ENCODE measurements at places on chromosomes 12 and 14.

- no peak for DNase-seq
Measured at GRCh38 chr12:110371408-110372055, 32.0 kb downstream of the ANAPC7 start.

DNA sequence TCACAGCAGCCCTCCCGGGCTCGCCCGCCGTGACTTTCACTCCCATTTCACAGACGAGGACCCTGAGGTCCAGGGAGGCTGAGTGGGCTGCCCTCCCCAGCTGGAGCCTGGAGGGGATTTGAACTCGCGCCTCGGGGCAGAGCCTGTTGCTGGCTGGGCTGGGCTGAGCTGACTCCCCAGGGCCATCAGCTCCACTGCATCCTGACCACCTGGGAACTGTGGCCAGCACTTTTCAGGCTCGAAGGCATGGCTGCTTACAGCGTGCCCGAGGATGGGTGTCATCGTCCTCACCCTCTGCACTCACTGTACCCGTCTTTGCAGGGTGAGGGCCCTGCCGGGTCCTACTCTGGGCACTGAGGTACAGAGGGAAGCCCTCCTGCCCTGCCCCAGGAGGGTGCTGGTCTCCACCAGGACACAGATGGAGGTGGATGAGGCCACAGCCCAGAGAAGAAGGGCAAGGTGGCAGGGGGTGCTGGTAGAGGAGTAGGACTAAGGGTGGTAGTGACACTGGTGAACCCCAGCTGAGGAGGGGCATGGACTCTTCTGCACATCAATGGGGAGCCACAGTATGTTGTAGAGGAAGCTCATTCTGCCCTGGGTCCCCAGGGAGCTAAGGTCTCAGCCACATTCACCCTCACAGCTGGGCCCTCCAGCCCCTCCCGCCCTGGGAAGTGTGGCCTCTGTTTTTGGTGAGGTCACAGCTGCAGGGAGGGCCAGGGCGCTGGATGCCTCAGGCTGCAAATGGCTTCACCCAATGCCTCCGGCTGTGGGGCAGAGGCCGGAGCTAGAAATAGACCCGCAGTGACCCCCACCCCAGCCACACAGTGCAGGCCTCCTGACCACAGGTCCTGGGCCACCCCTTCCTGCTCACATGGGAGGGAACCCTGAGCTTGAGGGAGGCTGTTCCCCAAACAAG lies 365.1 kb upstream of the SFSWAP start:
- no peak for DNase-seq

- DNase-seq, result no peak
Measured at GRCh38 chr12:28699029-28699428, 450.0 kb upstream of the FAR2 start.

GRCh38 chr14:101010293-101010692 lies 106.8 kb upstream of the RTL1 start:
- no peak for DNase-seq

DNA sequence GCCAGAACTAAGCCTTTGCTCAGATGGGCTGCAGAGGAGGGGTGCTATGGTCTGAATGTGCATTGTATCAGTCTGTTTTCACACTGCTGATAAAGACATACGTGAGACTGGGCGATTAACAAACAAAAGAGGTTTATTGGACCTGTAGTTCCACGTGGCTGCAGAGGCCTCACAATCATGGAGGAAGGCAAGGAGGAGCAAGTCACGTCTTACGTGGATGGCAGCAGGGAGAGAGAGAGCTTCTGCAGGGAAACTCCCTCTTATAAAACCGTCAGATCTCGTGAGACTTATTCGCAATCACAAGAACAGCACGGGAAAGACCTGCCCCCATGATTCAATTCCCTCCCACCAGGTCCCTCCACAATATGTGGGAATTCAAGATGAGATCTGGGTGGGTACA lies 3.8 kb upstream of the BRF1 start:
- no peak for DNase-seq

- no peak for DNase-seq
Measured at GRCh38 chr12:31651893-31652521, 7.5 kb upstream of the ETFBKMT start.

DNA sequence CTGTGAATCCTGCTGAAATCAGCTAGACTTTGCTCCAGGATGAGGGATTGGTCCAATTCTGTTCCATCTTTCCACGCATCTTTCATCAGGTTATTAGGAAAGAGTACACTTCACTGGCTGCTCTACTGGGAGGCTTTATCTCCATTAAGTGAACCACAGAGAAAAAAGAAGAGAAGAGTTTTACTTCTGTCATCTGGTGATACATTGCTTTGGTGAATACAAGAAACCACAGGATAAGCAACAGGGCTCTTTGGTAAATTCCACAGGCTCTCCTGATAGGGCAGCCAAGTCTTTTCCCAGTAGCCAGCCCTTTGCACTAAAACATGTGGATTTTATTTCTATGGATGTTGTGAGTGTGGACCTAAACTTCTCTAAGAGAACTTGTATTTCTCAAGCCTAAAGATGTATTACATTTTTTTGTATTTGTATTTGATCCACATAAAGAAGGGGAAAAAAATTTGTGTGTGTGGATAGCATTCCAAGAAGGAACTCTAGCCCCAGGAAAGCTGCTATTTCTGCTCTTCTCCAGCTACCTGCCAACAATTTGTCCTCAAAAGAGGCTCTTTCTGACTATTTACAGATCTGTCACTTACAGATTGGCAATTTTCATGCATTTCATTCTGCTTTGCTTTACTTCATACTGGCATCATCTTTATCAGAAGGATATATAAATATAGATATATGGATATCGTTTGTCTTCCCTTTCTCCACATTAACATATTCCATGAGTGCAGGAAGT lies 1117.6 kb upstream of the TMEM132C start:
- no peak for DNase-seq

DNA sequence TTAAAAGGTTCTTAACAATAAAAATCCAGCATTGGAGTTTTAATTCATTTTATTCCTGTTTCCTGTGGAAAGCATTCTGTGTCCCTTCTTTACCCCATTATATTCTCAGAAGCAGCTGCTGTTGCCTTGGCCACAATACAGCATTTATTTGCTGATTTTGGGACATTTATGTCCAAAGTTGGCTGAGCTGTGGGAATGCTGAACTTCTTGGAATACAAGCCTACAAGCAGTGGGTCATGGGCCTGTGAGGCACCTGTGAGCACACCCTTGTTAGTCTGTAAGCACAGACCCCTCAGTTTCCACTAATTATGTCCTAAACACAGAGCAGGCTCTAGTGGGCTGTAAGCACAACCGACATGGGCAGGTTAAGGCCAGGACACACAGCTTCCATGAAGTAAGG lies 122.2 kb upstream of the IGF1 start:
- no peak for DNase-seq

GRCh38 chr12:52434081-52434733 lies at the start of gene KRT75:
TSS of gene KRT75 (minus strand) at chr12:52434371. CDS start at chr12:52434304, 67 bp downstream.
- DNase-seq, result no peak

GRCh38 chr14:80602946-80603345 lies 338.6 kb downstream of the CEP128 start:
- peak; percentile 43 for DNase-seq

GRCh38 chr14:72613231-72613974 lies 280.5 kb downstream of the DPF3 start:
- DNase-seq, result no peak

GRCh38 chr14:69319911-69320310 lies 60.0 kb downstream of the GALNT16 start:
- DNase-seq, result no peak

DNA sequence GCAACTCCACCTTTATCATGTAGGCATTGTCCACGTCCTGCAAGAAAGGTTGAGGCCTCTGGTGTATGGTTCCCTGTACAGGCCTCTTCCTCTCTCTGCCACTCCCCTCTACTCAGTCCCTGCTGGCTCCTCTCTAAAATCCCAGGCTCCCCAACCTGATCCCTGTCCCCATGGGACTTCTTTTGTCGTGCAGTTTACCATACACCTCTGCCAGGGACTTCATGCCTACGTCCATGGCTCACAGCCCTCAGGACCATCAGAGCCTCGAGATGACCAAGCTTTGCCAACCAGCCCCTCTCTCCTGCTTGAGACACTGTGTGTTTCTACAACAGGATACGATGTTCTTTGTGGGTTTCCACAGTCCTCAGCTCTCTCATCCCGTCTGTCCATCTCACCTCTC lies 2.9 kb downstream of the KRT2 start:
- DNase-seq, result no peak

DNA sequence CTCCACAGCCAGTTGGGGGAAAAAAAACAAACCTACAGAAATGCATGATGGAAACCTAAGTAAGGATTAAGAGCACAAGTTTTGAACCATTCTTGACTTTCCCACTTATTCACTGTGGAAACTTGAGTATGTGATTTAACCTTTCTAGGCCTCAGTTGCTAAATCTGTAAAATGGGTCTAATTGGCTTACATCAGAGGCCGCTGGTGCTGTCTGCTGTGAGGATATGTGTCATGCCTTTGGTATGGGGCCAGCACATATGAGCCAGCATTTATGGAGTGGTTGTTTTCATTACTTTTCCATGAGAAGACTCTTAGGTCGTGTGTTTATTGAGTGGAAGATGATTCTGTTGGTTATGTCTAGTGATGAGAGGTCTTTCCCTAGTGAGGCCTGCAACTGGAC lies 102.4 kb downstream of the ESR2 start:
- DNase-seq, result no peak

- no peak for DNase-seq
Measured at GRCh38 chr12:89789862-89790261, 81.2 kb upstream of the ATP2B1 start.

GRCh38 chr14:35285168-35286002 lies 6.8 kb upstream of the PSMA6 start:
- no peak for DNase-seq

- DNase-seq, result no peak
Measured at GRCh38 chr12:127898616-127899015, 368.4 kb upstream of the TMEM132C start.

DNA sequence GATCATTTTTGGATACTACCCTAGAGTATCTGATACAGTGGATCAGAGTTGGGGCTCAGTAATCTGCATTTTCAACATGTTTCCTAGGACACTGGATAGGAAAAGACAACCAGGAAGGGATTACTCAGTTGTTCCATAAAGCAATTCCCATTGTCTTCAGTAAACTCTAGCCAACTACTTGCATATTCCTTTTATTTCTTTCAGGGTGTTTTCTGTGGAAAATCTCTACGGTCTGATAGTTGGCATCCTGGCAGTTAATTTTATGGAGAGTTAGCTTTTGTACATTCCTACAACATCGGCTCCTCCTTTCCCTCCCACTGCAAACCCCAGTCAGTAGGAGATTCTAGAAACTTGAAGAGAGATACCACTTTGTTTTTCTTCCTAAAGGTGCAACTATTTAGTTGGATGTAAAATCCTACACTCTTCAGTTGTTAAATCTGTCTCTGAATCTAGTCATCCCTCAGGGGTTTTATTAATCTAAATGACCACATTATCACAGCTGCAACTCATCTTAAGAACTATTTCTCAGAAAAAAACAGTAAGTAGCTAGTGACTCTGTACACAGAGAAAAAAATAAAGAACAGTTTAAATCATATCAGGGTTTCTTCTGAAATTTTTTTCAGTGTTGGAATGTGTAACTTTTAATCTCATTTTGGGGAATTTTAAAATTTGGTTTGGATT lies 103.9 kb downstream of the PDE3A start:
- DNase-seq, result no peak

GRCh38 chr12:34219046-34219770 lies 196.9 kb downstream of the ALG10 start:
- no peak for DNase-seq

GRCh38 chr12:132063491-132063890 lies 80.6 kb downstream of the DDX51 start:
- no peak for DNase-seq

DNA sequence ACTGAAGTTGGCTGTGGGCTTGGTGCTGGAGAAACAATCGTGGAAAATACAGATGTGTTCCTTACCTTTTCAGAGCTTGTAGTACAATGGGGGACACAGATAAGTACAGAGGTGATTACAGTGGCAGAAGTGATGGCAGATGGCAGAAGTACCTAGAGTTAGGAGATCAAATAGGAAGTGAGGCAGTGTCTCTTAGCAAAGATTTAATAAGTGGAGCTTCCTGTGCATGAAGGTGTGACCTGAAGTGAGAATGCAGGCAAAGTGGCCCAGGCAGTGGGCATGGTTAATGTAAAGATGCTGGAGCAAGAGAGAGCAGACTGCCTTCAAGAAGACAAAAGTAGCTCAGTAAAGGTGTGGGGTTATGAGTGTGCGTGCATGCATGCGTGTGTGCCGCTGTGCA lies 16.0 kb downstream of the LRRK2 start:
- DNase-seq, result no peak

GRCh38 chr14:31127690-31128089 lies 79.9 kb downstream of the HECTD1 start:
- DNase-seq, result no peak

All from hypothalamus (tissue), 51 donors.